Coronary artery (tissue), 2 donors: ENCODE measurements at places on chromosomes 3 and 15.

DNA sequence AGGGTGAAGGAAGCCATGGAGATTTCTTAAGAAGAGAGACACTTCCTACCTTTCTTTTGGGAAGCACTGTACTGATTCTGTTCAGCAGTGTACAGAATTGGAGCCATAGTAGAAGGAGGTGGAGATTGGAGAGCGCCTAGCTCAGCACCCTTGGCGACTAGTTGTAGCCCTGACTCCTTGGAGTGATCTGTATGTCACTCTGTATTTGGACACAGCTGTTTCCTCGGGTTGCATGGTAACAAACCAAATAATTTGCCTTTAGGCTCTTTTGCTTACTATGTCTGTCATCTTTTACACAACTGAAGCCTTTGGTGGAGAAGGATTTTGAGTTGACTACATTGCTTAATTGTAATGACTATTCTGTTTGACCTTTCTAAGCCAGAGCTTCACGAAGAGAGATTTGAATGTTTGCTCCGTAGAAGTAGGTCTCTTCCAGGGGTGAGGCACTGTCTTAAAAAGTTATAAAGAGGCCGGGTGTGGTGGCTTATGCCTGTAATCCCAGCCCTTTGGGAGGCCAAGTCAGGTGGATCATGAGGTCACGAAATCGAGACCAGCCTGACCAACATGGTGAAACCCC is 77.1 kb downstream of the AKAP13 start:
- DNase-seq = no peak

- no peak for DNase-seq
These were observed 140.2 kb upstream of the SETMAR start for GRCh38 chr3:4163011-4163410.

GRCh38 chr3:22399566-22399965 is 648.6 kb upstream of the ZNF385D start:
- no peak for DNase-seq

DNA sequence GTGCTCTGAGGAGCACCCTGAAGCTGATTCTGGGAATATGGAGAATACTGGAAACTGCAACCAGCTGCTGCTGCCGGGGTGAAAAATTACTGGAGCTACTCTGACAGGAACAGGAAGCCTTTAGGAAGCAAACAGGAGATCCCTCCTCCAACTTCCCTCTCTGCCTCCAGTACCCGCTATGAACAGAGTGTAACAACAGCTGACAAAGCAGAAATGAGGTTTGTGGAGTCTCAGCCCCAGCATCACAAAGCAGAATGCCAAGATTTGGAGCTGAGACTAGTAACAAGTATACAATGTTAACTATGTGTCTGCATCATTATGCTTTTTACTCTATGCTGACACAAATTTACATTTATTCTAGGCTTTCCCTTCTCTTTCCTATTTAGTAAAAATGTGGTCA is 22.7 kb upstream of the PIAS1 start:
- no peak for DNase-seq

DNA sequence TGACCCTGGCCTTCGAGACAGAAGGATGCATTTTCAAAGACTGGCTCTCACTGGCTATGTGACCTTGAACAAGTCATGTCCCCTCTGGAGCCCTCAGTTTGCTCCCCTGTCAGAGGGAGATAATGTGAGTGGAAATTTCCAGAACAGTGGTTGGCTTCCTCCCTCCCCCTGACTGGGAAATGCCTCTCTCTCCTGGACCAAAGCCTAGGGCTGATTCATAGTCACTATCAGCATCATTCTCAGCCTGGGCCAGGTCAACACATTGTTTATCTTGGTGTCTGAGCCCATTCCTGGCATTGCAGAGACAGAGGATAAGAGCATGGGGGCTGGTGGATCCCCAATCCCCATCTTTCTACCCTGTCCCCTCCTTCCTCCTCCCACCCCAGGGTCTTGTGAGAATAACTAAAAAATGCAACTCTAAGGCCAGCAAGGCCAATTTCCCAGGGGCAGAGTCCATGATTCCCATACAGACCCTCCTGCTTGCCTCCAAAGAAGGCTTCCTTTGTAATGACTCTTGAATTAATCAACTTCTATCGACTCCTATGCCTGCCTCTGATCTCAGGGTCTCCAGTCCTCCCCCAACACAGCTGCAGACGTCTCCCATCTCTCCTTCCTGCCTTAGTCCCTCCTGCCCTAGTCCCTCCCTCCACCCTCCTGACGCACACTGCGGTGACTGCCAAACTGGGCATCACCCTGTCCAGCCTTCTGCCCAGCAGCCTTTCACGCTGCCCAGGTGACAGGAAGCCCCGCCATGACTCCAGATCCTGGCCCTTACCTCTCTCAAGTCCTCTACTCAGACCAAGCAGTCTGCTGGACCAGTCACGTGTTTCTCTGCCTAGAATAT is 35.4 kb upstream of the CORO2B start:
- peak; percentile 86 for DNase-seq

- no peak for DNase-seq
These were observed 61.8 kb downstream of the IL16 start for GRCh38 chr15:81258455-81258854.

DNA sequence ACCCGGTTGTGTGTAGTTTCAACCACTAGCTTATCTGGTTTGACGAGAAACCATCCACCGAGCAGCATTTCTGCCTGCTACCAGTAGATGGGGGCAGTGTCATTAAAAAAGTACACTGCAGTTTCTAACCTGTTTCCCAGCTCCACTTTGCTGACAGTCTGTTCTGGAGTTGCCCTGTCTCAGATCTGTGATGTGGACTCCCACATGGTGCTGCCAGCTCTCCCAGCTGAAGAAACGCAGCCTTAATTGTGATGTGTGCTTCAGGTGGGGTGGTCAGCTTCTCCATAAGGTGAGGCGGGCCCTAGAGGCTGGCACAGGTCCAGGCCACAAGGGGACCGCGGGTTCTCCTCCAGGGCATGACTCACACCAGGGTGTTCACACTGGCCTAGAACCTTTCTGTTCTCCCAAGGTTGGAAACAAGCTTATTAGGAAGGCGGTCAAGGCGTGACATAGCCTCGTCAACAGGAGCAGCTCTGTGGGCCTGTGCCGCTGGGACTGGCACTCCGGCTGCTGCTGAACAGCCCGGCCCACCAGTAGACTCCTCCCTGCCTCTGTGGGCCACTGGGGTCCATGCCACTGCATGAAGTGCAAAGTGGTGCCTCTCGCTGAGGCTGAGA is 2.9 kb upstream of the FAM43A start:
- peak; percentile 79 for DNase-seq

GRCh38 chr15:67472957-67473356 is 48.0 kb upstream of the C15orf61 start:
- no peak for DNase-seq

DNA sequence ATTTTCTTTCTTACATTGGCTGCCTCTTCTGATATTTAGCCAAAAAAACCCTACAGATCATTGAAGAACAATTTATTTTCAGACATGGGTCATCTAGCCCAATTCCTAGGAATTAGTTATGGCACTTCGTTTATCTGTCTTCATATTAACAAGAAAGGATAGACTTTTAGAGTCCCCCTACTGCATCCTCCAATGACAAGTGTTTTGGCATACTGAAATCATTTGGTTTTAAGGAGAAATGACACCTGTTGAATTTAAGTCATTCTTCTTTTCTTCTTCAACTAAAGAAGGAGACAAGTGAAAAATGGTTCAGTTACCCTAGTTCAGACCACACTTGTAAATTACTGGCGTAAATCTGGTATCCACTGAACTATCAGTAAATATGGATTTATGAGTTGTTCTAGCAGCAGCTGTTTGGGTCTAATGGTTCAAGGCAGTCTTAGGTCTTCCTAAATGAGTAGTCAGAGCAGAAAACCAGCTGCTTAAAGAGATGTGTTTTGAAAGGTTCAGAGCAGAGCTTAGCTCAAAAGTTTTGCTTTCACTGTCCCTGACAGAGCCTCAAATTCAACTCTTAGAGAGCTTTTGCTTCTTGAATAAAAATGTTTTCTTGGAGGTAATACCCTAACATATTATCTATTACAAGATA is 5.6 kb downstream of the VGLL3 start:
- no peak for DNase-seq

DNA sequence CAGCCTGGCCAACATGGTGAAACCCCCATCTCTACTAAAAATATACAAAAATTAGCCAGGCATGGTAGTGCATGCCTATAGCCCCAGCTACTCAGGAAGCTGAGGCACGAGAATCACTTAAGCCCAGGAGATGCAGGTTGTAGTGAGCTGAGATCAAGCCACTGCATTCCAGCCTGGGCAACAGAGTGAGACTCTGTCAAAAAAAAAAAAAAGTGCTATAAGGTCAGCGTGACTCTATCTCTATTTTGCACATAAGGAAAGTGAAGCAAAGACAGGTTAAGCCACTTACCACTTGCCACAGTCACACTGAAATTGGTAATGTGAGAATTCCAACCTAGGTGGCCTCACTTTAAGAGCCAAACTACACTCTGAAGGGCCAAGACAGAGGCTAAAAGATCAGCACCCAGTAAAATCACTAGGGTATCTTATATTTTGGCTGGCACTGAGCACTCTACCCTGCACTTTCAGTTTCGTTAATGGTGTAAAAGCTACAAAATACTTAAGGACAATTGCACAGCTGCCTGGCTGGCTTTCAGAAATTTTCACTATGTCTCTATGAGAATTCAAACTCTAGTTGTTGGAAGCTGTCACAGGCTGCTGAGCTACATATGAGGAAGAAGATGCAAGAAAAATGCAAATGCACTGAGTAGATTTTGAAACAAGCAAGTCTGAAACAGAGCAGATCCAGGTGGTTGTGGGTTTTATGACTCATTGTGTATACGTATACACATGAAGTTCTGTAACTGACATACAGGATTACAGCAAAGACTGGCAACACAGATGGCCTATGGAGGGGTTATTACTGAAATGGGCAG is 32.7 kb downstream of the TRANK1 start:
- no peak for DNase-seq

DNA sequence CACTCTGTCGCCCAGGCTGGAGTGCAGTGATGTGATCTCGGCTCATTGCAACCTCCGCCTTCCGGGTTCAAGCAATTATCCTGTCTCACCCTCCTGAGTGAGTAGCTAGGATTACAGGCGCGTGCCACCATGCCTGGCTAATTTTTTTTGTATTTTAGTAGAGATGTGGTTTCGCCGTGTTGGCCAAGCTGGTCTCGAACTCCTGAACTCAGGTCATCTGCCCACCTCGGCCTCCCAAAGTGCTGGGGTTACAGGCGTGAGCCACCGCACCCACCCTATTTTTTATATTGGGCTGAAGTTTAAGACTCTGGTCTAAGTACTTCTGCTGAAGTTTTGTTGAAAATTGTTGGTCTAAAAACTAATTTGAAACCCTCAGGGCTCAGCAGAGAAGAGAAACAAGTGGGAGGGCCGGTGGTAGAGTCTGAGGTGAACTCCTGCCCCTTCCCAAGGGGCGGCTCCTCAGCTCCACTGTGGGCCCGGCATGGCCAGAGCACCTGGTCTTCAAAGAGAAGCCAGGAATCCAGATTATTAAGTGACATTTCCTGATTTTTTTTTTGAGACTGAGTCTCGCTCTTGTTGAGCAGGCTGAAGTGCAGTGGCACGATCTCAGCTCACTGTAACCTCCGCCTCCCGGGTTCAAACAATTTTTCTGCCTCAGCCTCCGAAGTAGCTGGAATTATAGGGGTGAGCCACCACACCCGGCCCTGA is 4.0 kb downstream of the HDAC11 start:
- no peak for DNase-seq

- DNase-seq = no peak
These were observed 30.6 kb upstream of the CERS3 start for GRCh38 chr15:100559330-100559729.

GRCh38 chr3:12286927-12287726 is 1.7 kb upstream of the PPARG start:
- DNase-seq = no peak
